T47D (cell line): ENCODE measurements at places on chromosomes 1 and 21.
A peak's percentile ranks its signal among the peaks of the same experiment; 100 is the strongest.

DNA sequence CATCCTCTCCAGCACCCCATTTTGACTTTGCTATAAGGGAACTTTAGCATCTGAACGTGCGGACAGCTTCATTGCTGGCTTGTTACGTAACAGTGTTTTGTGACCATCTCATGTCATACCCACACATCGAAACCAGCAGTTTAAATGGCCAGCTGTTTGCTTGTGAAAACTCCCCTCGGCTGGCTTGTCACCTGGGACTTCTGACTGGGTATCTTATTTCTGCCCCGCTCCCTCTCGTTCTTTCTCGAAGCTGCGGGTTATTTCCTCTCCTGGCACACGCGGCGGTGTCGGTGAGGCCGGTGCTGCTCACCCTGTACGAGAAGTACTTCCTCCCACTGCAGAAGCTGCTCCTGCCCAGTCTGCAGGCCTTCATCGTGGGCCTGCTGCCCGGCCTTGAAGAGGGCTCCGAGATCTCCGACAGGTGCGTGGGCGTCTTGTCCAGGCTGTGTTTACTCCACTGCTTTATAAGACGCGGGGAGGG is 43.5 kb downstream of the DOP1B start:
- DNase-seq, result no peak

DNA sequence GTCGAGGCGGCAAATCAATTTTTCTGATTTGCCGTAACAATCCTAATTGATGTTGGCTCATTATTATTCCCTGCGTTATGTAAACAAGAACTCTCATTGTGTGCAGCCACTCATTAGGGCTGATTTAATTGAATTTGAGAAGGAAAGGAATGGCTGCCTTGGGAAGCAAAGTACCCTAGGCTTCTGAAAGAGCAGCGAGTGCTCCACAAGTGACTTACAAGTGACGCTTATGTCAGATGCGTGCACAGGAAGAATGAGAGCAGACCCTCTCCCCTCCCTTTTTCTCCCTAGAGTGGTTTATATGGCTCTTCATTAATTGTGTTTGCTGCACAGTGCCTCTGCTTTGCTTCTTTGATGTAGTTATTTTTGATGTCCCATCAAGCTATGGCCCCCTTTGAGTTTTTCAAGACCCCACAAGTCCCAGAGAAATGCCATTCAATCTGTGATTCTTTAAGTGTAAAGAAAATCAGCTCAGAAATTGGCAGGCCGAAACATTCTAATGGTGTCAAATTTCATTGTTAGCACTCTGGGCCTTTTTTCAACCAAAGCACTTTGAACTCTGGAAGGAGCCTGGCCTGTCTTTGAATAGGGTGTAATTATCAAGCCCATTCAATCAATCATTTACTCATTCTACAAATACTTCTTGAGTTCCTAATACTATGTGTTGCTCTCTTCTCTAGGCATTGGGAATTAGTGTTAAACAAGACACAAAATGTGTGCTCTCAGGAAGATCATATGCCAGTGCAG is 86.8 kb upstream of the VAV3 start:
- no peak for DNase-seq

GRCh38 chr1:53368314-53369033 is 40.6 kb upstream of the LRP8 start:
- DNase-seq, result no peak

GRCh38 chr1:212664409-212665199 is 35.0 kb downstream of the BATF3 start:
- DNase-seq, result no peak

GRCh38 chr1:223331301-223331700 is 32.7 kb downstream of the SUSD4 start:
- DNase-seq, result no peak

DNA sequence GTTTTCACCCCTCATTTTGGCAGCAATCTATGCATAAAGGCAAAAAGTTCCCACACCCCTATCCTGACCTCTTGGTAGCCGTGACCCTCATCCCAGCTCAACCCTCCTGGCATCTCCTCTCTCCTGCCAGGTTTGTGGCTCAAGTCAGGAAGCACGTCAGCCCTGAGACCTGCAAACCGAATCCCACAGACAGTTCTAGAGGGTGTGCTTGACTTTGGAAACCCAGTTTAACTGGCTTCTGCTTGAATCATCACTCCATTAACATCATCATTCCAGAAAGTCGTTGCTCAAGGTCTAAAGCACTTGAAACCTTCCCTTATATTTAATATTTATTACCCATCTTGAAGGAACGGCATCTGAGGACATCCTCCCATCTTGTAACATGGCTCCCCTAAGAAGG is 133.4 kb upstream of the ERG start:
- DNase-seq, result no peak

DNA sequence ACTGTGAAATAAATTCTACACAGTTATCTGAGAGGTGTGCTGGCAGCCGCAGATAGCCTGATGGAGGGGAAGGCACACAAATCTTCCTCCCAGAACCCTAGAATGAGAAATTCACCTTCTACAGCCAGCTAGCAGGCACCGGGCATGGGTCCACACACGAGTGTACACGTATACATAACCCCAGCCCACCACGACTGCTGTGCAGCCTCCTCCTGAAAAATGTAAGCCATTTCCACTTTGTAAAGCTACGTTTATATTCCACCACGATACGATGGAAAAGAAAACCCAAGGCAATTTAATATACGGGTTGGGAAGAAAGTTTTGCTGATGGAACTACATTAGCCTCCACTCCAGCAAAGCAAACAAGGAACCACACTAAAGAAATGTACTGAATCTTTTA is 1.8 kb downstream of the BTG3 start:
- no peak for DNase-seq

- no peak for DNase-seq
Observed at GRCh38 chr1:9233241-9233941, 1.2 kb upstream of the H6PD start.

DNA sequence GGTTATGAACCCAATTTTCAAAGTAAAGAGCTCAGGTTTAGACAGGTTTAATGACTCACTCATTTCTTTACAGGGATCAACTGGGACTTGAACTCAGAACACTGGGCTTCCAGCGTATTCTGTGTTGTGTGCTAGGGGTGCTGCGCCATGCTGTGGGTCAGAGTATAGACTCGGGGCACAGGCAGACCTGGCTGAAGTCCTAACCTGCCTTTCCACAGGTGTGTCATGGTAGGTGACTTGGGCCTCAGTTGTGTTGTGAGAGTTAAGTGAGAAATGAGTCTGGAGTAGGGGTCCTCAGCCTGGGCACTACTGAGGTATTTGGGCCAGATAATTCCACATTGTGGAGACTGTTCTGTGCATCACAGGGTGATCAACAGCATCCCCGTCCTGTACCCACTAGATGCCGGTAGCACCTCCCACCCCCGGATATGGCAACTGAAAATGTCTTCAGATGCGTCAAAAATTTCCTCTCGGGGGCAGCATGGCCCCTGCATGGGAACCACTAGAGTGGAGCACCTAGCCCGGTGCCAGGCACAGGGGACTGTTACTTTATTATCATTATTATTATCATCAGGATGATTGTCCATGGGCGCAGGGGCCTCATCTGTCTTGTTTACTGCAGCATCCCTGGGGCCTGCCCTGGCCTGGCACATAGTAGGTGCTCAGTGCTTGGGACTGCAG is 575.5 kb downstream of the PTPRU start:
- DNase-seq, result no peak

DNA sequence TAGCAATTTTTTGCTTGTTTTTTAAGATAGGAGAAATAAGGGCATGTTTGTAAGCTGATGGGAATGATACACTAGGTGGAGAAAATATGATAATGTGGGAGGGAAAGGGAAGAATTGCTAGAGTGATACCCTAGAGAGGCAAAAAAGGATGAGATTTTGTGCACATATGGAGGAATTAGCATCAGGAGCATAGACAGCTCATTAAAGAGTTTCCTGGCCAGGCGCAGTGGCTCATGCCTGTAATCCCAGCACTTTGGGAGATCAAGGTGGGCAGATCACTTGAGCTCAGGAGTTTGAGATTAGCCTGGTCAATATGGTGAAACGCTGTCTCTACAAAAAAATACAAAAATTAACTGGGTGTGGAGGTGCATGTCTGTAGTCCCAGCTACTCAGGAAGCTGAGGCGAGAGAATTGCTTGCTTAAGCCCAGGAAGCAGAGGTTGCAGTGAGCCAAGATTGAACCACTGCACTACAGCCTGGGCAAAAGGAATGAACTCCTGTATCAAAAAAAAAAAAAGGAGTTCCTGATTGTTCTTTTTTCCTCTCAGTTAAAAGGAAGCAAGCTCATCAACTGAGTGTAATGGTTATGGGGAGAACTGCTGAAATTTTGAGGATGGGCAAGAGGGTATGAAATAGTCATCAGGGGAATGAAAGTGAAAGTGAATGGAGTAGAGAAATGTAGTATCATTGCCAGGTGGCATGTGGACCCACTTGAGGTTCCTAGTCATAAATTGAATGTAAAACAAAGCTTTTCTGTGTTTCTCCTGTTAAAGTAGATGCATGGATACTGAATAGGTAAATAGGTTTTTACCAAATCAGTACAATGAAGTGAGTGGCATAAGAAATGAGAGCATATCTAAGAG is 35.5 kb downstream of the SH3GLB1 start:
- DNase-seq, result no peak

GRCh38 chr1:154350383-154350782 is 25.1 kb downstream of the ATP8B2 start:
- no peak for DNase-seq

GRCh38 chr21:41418956-41419680 is 6.9 kb upstream of the MX1 start:
- DNase-seq, result no peak

GRCh38 chr1:177256153-177257075 is 85.7 kb downstream of the BRINP2 start:
- no peak for DNase-seq

DNA sequence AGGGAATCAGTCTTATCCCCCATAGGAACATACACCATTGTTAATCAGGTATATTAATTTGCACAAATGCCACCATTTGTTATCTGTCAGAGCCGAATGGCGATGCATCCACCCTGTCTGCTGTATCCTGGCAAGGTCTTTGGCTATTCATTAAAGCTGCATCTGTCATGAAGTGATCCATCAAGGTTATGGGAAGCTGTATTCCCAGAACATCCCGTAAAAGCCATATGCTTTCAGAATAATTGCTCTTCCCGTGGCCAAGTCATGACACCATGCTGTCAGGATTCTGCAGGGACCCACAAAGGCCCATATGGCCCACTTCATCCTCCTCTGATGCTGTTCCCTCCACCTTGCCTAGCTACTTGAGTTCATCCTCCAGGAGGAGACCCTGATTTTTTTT is 103.9 kb downstream of the RAVER2 start:
- DNase-seq, result no peak

GRCh38 chr1:44947774-44948311 is 38.6 kb downstream of the EIF2B3 start:
- no peak for DNase-seq

- DNase-seq, result no peak
Observed at GRCh38 chr21:33880626-33881025, 35.0 kb downstream of the ATP5PO start.

DNA sequence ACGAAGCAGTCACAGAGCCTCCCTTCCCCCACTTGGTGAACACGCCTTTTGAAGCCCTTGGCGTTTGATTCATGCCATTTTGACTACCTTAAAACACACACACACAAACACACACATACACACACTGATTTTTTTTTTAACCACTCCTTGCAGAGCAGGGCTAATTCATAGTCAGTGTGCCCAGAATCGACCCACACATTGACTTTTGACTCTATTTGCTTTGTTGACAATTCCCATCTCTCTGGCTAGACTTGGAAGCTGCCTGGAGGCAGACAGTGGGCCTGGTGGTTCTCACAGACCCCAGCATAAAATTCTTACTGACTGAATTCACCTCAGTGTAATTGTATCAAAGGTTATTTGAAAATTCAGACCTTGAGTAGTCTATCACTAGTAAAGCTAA is 30.3 kb downstream of the CAPN8 start:
- no peak for DNase-seq

DNA sequence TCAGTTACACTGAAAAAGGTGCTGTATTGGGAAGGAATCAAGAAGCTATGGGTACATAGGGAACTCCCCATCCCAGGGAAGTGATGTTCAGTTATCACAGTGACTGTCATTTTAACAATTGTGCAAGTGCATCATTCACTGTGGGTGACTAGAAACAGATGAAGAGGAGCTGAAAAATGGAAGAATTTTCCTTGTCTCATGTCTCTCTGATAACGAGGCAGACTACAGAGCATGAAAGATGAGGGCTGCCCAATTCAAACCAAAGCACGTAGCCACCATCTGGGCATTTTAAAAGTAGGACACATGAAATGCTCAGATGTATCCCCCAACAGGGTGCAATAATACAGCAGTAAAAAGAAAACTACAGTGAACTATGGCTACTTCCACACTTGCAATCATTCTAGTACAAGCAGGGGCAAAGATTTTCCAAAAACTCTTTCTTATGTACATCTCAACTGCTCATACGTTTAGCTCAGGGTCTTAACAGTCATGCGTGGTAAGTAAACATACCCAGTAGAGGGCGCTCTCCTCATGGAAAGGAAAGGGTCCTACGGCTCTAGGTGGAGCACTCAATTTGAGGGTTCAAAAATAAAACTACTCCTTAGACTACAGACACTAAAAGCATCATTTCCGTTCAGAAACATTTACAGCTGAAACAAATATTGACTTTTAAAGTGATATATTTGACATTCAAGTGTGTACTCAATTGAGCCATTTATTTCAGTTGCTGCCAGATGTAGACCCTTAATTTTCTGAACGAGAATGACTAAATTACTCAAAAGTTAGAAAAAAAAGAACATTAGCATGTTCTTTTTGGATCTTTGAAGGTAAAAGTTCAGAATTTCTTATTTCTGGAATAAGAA is 143.2 kb downstream of the KCTD3 start:
- no peak for DNase-seq

DNA sequence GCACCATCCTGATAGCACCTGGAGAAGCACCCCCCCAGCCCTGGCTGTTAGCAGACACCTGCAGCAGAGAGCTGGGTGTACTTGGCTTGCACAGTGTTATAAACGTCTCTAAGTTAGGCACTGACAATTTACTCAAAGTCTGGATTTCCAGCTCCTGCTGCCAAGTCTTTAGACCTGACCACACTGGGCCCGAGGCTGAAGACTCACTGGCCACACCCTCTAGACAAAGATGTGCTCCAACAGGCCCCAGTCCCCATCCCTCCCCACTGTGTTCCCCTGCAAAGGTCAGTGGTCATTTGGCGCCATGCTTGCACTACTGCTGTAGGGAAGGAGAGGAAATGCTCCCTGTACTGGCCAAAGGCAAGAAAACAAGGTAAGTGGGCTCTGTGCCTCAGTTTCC is 31.1 kb downstream of the PADI6 start:
- peak; percentile 48 for DNase-seq

GRCh38 chr1:87449348-87449963 is 120.8 kb downstream of the LMO4 start:
- DNase-seq, result no peak

GRCh38 chr1:18128298-18128697 is 20.7 kb downstream of the IGSF21 start:
- DNase-seq, result no peak

DNA sequence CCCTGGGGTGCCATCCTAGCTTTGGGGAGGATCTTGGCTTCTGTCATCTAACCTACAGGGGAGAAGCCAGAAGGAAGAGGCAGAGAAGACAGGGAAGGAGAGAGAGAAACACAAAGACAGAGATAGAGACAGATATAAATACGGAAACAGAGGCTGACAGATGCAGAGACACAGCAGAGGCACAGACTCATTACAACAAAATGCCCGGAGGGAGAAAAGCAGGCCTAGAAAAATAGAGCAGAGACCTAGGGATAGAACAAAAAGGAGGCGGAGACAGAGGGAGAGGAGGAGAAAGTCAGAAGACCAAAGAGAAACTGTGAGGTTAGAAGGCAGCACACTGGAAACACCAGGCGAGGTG is 1.9 kb downstream of the PEAR1 start:
- DNase-seq, result no peak
